ENCODE measurements at places on chromosomes 4 and X. TPM values are rescaled to one million over a fixed set of nuclear protein-coding genes. Genes with fewer than 3 reads are reported as not detected.

GRCh38 chr4:48565362-48566033 lies 75.4 kb downstream of the ZAR1 start:
- DNase-seq, result peak; percentile 30

DNA sequence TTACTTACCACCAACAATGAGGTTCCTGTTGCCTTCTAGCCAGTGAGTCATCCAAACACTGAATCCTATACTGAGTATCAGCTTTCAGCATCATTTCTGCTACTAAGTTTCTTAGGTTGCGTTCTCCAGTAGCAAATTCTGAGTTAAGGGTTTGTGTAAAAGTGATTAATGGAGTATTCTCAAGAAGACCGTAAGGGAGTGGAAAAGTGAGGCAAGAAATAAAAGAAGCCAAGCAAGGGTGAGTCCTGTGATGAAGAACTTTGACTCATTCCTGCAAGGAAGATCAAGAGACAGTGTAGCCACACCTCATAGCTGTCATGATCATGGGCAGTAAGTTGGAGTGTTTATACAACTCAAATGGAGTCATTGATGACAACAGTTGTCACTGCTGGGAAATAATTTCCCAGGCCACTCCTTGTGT lies 446.2 kb downstream of the RAPGEF2 start:
- DNase-seq, result no peak

DNA sequence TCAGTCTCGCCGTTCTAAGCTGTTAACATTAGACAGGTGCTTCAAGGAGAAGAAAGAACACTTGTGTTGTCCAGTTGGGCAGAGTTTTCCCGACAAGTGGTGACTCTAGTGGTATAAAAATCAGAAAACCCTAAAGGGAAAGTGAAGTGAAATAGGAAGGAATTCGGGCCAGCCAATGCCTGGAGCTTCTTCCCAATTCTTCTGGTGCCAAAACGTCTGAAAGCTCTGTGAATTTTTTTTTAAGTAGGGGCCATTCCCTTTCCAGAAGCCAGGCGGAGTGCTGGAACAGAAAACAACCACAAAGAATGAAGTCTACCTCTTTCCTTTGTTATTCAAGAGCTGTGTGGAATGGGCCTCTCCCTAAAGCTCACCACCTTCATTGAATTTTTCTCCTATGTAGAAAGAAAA lies 43.1 kb upstream of the PPARGC1A start:
- no peak for DNase-seq

ARHGAP6 gene
- total RNA-seq, result 0.22 TPM

PABPC4L gene
- total RNA-seq, result 0.20 TPM

- DNase-seq, result no peak
These were observed 182.8 kb downstream of the LARP7 start for GRCh38 chr4:112819729-112820128.

GRCh38 chrX:1453951-1454785 lies 1.5 kb upstream of the ASMTL start:
- DNase-seq, result peak; percentile 80

GRCh38 chr4:75484190-75484589 lies 30.0 kb downstream of the RCHY1 start:
- DNase-seq, result no peak

RTL5 gene
- 0.60 TPM for total RNA-seq

GRCh38 chr4:123477711-123478209 lies 81.2 kb downstream of the SPRY1 start:
- DNase-seq, result peak; percentile 17

ALPK1 gene
- total RNA-seq, result 1.1 TPM

HERC5 gene
- total RNA-seq, result 0.65 TPM

DNA sequence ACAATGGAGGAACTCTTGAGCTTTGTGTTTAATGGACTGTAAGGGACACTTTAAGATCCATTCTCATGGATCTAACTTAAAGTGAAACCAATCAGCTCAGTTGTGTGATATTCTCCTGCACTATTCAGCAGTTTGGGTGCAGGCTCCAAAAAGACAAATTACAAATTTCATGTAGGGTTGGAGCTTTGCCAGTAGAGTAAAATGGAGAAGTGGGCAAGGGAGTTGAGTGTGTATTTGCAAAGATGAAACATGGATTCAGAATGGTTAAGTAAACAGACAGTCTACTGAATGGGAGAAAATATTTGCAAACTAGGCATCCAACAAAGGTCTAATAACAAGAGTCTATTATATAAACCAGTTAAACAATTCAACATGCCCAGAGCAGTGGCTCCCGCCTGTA lies 21.2 kb upstream of the MID2 start:
- no peak for DNase-seq

RAI2 gene
- total RNA-seq, result 3.4 TPM

PRRG3 gene
- not detected for total RNA-seq

GRCh38 chrX:69285881-69286564 lies 120.8 kb upstream of the PJA1 start:
- peak; percentile 24 for DNase-seq

DNA sequence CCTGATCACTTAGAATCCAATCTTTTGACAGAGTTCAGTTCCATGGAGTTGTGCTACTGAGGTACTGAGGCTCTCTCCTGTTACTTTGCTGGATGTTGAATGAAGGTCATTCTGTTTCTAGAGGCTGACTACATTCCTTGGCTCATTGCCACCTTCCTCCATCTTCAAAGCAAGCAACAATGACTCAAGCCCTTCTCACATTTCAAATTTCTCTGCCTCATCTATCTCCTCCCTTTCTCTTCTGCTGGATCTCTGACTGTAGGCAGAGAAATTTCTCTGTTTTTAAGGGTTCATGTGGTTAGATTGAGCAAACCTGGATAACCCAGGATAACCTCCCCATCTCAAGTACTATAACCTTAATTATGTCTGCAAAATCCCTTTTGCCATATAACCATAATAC lies 775.4 kb downstream of the STPG2 start:
- no peak for DNase-seq

DNA sequence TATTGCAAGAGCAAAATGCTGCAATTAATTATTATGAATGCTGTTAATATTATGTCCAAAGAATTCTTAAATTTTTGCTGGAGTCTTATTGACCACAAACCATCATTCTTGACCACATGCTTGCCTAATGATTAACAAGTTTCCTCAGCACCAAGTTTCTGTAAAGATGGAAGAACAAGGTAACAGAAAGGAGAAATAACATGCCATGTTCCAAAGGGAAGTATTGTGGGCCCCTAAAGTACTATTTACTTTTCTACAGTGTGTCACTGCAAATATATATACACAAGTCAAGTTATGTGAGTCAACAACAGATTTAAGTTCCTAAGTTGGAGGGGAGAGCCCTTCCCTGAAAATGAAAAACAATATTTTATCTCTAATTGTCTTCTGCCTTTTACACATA lies 20.6 kb downstream of the FAM47E start:
- no peak for DNase-seq

GRCh38 chr4:66331761-66332160 lies 661.5 kb upstream of the EPHA5 start:
- DNase-seq, result no peak

TFE3 gene
- total RNA-seq, result 8.3 TPM

GRCh38 chrX:153595859-153596857 lies 2.8 kb downstream of the CCNQ start:
- DNase-seq, result no peak
